ENCODE measurements at places on chromosomes 7 and 10.

- no peak for DNase-seq
These were observed 3.9 kb downstream of the MDH2 start for GRCh38 chr7:76051840-76052239.

DNA sequence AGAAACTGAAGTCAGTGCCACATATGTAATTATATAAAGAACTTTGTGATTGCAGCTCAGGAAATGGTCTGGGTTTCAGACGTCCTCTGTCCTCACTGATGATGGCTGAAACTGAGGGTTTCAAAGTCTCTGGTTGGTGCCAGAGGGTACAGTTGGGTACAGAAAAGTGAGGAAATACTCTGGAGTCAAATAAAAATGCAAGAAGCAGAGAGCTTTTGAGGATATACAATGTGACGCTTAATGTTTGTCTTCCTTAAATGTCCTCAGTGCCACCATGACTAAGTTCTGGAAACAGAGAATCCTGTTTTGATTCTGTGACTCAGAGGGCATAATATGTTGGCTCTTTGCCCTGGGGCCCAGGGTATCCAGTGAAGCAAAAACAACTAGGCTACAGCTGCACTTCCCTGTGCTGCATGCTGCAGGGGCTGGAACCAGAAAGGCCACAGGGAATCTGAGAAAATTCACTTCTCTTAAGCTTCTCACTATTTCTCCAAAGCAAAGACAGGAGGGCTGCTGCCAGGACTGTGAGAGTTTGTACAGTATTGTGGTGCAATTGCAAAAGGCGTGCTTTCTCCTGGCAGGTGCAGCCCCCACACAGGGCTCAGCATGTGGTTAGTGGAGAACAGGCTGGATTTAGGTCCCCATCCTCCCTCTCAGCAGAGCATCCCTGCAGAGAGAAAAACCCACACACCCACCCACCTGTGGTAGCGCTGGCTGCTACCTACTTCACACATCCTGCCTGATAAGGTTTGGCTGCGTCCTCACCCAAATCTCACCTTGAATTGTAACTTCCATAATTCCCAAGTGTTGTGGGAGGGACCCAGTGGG is 169.5 kb upstream of the SVIL start:
- DNase-seq: peak; percentile 51

GRCh38 chr7:108292541-108292940 is 162.4 kb upstream of the LAMB4 start:
- DNase-seq: no peak

GRCh38 chr10:43209651-43210141 is 57.2 kb downstream of the RASGEF1A start:
- no peak for DNase-seq

- no peak for DNase-seq
These were observed 58.0 kb downstream of the VSTM4 start for GRCh38 chr10:49057231-49057880.

DNA sequence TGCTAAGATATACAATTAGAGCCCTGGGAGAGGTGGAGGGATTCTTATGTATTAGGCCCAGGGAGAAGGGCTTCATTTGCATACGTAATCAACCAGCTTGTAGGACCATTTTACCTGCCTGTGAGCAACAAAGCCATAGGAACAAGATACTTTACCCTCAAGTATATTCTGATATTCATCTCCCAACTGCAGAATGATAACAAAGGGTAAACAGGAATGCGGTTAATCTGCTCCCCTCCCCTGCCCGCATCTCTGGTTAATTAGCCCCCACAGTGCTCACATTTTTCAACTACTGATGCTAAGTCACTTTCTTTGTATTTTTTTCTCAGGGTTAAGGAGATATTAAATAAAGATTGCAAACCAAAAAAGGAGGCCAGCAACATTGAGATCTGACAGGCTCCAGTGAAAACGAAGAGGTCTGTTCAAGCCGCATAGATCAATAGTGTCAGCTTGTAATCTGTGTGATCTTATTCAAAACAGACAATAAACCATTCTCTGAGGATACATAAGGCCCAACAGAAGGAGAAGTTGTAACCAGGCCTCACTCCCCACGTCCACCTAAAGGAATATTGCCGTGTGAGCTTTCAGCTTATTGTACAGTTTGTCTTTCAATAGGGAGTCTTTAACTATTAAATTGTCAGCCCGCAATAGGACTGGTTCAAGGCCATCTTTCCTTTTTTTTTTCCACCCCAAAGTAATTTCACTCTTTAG is 203.4 kb downstream of the RAPGEF5 start:
- DNase-seq: no peak

DNA sequence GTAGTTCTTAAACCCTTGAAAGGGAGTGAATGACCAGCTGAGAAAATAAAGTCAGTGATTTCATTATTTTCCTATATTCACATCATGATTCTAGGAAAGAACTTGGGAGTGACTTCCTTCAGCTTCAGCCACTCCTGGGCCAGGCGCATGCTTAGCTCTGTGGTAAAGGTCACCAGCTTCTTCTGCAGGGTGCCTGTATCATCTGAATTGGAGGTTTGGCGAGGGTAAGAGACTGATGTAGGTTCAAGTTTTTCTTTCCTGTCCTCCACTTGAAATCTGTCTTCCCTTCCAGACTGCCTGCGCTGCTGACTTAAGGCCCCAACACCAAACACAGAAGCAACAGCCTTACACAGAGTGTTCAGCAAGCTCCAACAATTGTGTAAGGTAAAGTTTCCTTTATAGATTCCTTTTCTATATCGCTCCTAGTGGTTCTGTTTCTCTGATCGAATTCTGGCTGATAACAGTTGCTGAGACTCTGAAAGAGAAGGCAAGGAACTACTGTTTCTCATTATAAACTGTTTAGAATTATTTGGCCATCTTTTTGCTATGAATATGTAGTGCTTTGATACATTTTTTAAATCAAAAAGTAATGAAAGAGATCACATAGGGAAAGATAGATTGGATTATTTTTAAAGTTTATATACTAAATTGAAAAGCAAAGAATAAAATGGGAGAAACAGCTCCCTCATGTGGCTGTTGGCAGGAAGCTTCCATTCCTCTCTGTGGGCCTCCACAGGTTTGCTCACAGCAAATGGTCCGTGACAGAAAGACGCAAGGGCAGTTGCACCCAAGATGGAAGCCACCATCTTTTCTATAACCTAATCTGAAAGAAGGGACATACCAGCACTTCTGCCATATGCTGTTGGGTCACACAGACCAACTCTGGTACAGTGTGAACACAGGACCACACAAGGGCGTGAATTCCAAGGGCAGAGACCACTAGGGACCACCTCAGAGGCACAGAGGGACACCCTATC is 14.0 kb downstream of the GATAD1 start:
- peak; percentile 35 for DNase-seq

Data from H54 (cell line).